ENCODE measurements at places on chromosomes 1 and 21.

DNA sequence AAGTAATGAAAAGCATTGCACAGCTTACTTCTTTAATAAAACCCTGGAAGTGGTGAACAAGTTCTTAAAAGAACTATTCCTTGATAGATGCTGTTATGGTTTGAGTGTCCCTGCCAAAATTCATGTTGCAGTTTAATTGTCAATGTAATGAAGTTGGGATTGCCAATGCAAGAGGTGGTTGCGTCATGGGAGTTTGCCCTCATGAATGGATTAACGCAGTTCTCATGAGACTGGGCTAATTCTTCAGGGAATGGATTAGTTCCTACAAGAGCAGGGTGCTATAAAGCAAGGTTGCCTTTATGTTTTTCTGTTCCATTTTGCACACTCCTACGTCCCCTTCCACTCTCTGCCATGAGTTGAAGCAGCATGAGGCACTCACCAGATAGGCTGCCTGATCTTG lies 446.7 kb upstream of the B3GALT2 start:
- no peak for DNase-seq

DNA sequence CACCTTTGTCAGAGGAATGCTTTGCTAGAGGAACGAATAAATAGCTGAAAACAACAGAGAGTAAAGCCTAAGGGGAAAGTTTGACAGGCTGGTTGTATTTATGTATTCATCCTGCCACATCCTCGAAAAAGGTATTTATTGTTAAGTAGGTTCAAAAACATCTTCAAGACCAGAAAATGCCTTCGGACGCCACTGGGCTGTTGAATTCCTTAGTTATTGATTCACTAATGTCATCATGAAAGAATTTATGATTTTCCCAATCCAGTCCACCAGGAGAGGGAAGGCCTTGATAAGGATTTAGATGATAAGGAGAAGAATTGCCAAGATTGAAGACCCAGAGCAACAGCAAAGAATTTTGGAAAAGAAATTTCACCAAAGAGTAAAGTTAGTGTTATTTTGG lies 35.2 kb upstream of the MAB21L3 start:
- no peak for DNase-seq

- DNase-seq, result no peak
Measured at GRCh38 chr21:37065561-37066177, 7.2 kb downstream of the PIGP start.

- DNase-seq, result no peak
Measured at GRCh38 chr1:229336345-229336744, 6.5 kb downstream of the CCSAP start.

DNA sequence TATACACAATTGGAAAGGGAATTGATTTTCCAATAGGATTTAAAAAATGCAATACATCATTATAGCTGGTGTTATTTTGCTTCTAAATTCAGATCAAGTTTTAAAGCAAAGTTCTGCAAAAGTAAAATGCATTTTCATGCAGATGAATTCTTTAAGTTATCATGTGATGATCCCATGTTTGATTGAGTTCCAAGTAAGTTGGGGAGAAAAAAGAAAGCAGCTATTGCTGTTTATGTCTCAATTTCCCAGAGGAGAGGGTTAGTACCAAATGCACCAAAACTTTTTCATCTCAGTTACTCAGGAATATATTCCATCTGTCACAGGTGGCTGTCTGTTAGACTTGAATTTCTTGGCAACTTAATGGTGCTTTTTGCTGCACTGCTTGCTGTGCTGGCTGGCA lies 29.7 kb downstream of the HSPA13 start:
- DNase-seq, result no peak

DNA sequence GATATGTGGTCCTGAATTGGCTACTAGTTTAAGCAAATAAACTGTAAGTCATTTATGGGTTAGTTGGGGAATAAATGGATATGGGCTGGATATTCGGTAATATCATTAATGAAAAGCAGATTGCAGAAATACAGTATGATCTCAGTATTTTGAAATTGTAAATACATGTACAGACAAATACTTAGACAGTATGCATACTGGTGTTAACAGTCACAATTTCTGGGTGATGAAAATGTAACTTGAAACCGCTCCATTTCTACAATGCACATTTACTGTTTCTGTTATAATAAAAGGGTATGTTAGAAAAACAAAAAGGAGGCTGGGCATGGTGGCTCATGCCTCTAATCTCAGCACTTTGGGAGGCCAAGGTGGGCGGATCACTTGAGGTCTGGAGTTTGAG lies 28.0 kb downstream of the BLZF1 start:
- DNase-seq, result no peak

DNA sequence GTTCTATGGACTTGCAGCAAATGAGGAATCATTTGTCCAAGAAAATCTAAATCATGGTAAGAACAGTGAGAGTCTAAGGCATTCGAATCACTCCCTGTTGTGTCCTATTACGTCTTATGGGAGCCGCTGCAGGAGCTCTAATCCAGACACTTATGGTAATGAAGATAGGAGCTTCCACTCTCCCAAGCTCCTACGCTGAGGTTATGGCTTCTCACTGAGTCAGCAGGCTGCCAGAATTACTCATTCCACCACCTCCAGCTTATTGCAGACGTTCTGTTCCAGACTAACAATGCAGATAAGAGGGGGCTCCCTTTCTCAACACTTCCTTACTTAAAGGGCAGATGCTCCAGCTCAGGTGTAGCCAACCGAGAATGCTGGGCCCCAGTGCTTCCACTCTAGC lies 212.6 kb downstream of the GREM2 start:
- DNase-seq, result no peak

- no peak for DNase-seq
Measured at GRCh38 chr1:192516776-192517297, 58.7 kb upstream of the RGS1 start.

GRCh38 chr1:18929686-18930085 lies 26.8 kb downstream of the IFFO2 start:
- no peak for DNase-seq

- no peak for DNase-seq
Measured at GRCh38 chr21:45598109-45598508, 45.4 kb upstream of the PCBP3 start.

DNA sequence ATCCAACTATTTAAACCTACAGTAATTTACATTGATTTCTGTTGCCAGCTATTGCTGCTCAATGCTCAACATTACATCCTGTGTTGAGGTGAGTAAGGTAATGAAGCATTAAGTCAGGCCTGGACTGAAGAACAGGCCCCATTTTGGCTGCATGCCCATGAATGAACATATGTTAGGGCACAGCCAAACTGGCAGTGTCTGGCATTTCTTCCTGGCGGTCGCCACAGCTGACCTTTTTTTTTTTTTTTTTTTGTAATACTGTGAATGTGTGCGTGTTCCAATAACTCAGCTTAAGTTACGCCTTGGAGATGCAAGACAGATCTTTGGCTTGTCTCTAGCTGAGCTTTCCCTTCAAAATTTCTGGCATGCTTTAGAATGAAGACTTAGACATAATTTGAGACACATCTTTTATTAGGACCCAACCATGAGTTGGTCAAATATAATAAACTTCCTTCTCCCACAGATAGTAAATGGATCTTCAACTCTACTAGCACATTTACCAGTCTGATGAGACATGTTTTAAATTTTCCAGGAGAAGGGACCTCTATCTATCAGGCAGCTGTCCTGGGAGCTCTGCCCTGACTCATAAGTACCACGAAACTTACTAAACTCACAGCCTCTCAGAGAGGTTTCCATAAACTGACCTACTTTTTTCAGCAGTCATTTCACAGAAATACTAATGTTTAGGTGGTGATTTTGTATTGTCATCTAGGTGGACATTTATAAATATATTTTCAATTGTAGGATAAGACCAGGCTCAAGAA lies 341.1 kb upstream of the RUNX1 start:
- no peak for DNase-seq

GRCh38 chr1:203048086-203048485 lies 21.8 kb downstream of the PPFIA4 start:
- no peak for DNase-seq

DNA sequence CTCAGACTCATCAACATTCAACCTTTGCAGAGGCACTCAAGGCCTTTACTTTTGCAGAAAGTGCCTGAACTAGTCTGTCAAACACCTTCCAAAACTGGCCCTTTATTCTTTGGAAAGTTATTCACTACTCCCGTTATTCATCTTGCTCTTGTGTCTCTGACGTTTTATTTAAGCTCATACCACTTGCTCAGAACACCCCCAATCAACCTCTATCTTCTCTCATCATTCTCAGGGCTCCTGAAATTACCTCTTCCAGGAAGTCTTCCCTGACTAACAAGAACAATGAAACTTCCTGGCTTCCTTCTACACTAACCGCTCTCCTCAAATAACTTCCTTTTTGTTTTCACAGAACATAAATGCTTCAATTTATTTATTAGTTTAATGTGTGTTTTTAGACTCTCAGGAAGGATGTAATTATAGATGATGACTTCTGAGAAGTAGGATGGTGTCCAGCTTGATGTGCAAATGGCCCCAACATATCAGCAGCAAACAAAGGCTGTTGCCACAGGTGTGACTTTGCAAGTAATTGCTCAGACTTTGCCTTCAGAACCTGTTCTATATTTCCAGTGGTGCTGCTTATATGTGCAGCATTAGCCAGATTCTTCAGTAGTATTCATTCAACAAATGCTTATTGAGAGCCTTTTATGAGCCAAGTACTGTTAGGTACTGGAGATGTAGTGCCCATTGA lies 22.8 kb upstream of the BATF3 start:
- DNase-seq, result no peak

GRCh38 chr1:78833491-78833890 lies 173.0 kb downstream of the ADGRL4 start:
- no peak for DNase-seq

DNA sequence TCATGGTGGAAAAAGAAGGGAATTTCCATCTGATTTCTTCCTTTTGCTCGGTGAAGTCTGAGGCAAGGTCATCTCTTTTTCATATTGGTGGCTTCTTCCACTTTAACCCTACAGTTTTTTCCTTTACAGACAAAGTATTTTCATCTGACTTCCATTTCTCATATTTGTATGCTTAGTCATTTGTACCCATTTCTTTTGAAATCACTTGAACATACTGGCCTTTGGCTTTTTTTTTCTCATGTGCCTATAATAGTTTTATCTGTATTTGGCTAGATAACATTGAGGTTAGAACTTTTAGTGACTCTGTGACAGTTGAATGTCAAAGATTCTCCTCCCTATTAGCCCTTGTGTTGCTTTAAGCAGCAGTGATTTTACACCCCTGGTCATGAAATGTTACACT lies 27.7 kb downstream of the IL12RB2 start:
- no peak for DNase-seq

DNA sequence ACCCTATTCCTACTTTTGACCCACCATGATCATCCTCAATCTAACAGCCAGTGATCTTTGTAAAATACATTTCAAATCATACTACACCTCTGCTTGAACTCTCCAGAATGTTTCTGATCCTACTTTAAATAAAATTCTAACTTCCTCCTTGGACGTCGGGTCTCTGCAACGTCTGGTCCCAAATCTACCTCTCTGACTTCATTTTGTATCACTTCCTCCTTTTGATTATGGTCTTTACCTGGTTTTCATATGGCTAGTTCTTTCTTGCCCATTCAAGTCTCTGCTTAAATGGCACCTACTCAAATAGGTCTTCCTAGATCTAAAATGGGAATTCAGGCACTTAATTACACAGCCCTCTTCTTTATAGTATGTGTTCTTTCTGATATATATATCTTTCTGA lies 18.2 kb downstream of the PLPPR4 start:
- no peak for DNase-seq

- no peak for DNase-seq
Measured at GRCh38 chr1:1014799-1015681, 1.7 kb downstream of the ISG15 start.

DNA sequence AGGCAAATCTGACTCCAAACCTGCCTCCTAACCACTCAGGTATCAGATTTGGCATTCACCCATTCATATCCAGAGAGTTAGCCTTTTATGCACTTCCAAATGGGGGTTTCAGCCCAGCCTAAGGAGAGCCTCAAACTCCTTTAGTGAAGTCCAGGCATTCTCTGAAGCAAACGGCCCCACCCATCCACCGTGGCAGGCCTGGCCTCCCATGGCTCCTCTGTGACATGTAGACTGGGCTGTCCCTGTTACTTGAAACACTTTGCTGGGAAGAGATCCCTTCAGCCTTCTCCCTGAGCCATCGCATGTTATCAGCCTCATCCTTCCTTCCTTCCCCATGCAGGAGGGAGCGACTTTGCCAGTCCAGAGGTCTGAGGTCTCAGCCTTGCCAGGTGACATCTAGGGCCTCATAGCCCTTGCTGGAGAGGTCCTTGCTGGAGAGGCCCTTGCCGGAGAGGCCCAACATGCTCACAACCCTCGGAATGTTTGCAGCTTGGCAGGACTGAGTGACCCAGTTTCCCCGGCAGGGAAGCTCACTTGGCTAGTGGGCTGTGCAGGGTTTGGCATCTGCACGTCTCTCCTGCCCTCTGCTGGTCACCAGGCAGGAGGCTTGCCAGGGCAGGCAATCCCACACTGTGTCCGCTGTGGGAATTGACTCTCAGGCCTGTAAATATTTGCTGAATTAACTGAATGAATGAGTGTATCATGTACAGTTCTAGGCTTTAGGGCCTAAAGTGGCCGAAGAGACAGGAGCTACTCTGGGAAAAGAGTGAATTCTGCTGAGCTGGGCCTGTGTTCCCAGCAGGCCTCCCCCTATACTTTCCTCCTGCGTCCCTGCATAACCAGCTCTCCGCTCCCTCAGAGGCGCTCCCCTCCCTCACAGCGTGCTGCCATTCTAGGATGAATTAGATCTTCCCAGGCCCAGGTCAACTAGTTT lies 26.7 kb upstream of the RBM15 start:
- peak; percentile 37 for DNase-seq

DNA sequence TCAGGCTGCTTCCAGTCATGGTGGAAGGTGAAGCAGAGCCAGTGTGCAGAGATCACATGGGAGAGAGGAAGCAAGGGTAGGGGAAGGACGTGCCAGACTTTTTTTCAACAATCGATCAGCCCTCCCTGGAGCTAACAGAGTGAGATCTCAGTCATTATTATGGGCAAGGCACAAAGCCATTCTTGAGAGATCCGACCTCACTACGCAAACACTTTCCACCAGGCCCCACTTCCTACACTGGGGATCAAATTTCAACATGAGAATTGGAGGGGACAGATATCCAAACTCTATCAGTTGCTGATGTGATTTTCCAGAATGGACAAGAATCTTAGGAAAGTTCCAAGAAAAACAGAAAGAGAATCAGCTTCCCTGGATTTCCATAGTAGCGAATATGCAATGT lies 60.5 kb downstream of the BACE2 start:
- no peak for DNase-seq

DNA sequence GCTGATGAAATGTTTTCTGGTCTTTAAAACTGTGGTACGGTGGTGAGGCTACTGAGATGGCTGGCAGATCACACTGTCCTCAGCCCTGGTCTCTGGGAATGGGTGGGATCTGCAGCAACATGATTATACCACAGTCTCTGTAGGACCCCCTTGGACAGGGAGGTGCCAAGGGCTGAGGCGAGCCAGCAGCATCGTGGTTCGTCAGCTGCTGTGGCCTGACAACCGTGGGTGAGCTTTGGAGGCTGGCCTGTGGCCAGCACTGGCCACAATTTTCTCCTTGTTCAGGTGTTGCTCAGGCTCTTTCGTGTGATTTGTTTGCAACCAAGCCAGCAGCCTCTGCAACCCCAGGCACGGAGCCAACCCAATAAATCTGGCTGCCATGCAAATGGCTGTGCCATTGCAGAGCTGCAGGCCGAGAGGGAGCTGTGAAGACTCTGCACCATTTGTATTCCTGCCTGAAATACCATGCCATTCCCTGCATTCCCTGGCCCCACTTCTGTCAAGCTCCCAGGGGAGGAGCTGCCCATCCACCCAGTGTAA lies 70.9 kb downstream of the PCP4 start:
- DNase-seq, result no peak

- DNase-seq, result no peak
Measured at GRCh38 chr1:87513255-87513654, 184.6 kb downstream of the LMO4 start.

- no peak for DNase-seq
Measured at GRCh38 chr1:110639724-110640386, 33.7 kb upstream of the KCNA2 start.
